Right ventricle myocardium inferior (tissue), 1 donor: ENCODE measurements at places on chromosomes 6 and 20.

GRCh38 chr20:44997668-44998067, 31.4 kb downstream of the STK4 start:
- DNase-seq, result no peak

DNA sequence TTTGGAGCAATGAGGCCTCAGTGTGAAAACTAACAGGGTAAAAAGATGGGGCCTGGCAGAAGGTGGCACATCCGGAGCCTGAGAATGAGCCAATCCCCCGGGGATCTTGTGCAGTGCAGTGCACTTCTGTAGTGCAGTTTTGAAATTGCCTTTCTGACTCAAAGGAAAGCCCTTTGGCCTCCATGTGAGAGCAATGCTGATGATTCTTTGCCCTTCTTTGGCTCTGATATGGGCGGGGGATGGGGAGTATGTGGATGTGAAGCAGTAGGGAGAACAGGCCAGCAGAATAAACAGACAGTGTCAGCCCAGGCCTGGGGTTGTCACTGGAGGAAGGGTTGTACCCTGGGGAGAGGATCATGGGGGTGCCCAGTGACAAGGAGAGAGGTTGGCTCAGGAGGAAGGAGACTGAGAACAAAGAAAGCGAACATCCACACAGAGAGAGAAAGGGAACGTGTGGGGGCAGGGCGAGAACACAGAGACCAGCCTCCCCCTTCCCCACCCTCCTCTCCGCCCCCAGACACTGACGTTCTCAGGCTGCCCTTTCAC, 351.2 kb downstream of the CDC5L start:
- no peak for DNase-seq

GRCh38 chr6:17493286-17493685, 99.9 kb downstream of the CAP2 start:
- DNase-seq, result no peak

- DNase-seq, result no peak
Measured at GRCh38 chr6:18165751-18166150, 10.5 kb downstream of the KDM1B start.

GRCh38 chr6:75203721-75204120, 2.1 kb downstream of the COL12A1 start:
- DNase-seq, result no peak

DNA sequence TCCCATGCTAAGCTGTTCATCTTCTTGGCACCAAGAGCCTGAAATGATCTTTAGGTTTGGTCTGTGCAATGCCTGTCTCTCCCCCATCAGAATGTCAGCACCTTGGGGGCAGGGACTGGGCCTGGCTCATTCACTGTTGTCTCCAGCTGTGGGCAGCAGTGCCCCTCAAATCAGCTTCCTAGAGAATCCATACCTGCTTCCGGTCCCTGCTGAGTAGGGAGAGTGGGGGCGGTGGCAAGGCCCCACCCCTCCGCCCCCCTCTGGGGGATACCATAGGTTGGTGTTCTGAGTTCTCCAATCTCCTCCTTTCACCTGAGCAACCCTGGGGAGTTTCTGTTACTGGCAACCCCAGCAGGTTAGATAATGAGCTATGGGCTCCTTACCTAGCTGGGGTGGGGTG, 19.2 kb upstream of the SPDEF start:
- no peak for DNase-seq

- no peak for DNase-seq
Measured at GRCh38 chr6:128249429-128249828, 271.0 kb downstream of the PTPRK start.

DNA sequence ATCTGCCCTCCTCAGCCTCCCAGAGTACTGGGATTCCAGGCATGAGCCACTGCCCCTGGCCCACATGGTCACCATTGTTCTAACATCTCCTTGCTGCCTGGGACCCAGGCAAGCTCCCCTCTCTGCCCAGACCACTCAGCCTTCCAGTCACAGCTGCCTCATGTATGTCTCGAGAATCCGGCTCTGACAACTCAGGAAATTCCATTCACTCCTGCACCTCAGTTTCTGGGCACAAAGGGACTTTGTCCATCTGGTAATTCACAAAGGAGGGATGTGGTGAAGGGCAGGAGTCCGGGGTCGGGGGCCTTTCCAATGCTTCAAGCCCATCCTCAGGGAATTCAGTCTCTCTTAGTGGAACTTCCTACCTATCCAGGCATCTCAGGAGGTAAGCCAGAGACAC, 40.7 kb downstream of the JPH2 start:
- no peak for DNase-seq

- no peak for DNase-seq
Measured at GRCh38 chr6:167918548-167919278, 78.8 kb upstream of the KIF25 start.

DNA sequence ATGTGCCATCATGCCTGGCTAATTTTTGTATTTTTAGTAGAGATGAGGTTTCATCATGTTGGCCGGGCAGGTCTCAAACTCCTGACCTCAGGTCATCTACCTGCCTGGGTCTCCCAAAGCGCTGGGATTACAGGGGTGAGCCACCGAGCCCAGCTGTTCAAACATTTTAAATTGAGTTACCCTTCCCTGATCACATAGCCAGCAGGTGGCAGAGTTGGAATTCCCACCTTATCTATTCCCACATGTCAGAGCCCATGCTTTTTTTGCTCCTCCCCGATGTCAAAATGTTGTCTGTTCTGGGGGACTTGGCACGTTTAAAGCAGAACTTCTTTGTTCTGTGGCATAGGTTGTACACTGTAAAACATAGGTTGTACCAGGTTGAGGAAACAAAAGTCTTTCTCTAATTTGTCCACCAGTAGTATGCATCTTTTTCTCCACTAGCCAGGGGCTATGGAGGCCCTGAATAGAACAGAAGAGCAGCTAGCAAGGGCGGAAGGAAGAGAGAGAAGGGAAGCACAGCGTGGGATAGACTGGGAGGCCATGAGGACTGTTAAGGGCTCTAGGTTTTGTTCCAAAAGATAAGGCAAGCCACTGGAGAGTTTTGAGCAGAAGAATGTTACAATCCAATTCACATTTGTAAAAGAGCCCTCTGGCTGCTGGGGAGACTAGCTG, 7.3 kb upstream of the LBP start:
- no peak for DNase-seq

DNA sequence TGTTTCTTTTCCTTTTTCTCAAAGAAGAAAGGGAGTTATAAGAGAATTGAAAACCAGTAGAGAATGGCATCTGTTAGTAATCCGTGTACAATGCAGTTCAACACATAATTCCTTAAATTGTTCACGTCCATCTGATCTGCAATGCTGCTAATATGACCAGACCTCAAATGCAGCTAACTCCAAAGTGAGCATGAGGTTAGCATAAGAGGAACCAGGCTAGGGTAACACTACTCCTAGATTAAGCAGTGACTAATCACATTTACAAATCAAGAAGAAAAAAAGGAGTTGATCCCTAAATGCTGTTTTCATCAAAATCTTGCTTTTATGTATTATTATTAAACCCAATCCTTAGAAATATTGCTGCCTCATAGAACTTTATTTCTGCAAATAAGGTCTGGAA, 432.7 kb upstream of the ARID1B start:
- no peak for DNase-seq

- DNase-seq, result no peak
Measured at GRCh38 chr6:21608601-21609000, 15.1 kb downstream of the SOX4 start.
